ENCODE measurements at places on chromosomes 7 and 10.

DNA sequence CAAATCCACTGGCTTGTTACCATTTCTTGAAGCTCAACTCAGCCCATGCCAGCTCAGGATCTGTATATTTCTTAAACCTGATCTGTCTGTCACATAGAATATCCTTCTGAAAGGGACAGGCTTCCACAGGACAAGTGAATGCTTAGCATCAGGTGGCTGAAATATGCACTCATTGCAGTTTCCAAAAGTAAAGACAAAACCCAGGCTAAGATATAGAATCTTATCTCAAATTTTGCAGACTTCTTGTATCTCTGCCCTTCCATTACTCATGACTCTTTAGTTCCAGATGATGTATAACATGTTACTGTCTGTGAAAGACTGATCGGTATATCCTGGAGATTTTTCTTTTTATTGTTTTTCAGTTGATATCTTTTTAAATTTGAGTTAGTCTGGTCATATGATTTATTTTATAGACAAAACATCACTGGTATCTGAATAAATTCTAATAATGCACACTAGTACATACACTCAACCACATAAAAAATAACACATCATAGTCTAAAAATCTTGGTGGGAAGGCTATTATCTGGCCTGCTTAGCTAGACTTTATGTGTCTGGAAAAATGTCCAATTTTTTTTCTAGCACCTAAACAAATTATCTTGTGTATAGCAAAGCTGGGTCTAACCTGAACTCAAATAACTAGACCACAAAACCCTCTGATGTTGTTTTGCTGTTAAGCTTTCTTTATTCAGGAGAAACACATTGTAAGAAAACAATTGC, 182.6 kb downstream of the ADAM12 start:
- no peak for DNase-seq

GRCh38 chr10:71527135-71527534, 130.4 kb downstream of the CDH23 start:
- DNase-seq = no peak

DNA sequence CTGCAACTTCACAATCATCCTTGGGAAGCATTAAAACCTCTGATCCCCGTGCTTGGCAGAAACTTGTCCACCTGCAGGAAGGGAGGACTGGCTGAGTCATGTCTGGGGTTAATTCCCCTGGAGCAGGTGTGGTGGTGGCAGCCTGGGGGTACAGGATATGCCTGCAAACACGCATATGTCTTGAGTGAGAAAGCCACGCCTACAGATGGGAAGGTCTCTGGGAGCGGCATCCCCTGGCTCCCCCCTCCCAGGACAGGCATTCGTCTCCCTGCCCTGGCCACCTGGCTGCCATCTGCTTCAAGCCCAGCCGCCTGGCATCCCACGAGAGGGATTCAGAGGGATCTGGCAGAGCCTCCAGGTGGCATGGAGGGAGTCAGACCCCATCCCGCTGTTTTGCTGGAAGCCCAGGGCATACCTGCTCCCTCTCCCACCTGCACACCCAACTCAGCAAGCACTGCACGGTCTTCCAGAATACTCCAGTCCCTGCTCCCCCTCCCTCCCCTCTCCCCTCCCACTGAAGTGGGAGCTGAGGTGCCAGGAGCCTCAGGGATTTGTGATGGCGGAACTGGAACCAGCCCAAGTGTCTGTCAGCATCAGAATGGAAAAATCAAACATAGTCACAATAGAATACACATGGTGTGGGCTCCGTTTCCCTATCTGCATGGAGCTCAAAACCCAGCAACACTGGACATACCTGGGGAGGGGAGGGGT, 61.0 kb downstream of the CAMK2B start:
- DNase-seq = no peak

DNA sequence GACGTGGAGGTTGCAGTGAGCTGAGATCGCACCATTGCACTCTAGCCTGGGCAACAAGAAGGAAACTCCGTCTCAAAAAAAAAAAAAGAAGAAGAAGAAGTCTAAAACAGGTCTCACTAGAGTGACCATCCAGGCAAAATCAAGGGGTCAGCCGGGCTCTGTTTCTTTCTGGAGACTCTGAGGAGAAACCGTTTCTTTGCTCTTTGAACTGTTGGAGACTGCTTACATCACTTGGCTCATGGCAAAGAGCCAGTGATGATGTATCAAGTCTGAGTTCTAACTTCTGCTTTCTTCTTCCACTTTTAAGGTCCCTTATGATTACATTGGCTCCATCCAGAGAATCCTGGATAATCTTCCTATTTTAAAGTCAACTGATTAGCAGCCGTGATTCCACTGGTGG, 306.8 kb downstream of the WDR11 start:
- DNase-seq = no peak

DNA sequence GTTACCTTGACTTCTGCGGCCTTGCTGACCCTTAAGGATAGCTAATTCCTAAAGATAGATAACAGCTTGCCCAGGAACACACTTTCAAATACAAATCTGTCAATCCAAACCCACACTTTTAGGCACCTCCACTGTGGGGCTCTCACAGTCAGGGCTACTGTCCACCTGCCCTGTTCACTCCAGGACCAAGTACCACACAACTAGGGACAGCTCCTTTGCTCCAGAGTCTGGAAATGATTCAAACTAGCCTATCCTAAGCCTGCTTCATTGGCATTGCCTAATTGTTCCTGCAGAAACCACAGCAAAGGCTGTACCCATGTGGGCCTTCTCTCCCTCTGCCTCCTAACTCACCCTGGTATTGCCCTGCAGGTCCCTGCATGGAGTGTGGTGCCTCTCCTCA, 538.9 kb upstream of the IGFBP3 start:
- DNase-seq = no peak

GRCh38 chr10:97065128-97065527, 120.6 kb downstream of the SLIT1 start:
- DNase-seq = no peak

DNA sequence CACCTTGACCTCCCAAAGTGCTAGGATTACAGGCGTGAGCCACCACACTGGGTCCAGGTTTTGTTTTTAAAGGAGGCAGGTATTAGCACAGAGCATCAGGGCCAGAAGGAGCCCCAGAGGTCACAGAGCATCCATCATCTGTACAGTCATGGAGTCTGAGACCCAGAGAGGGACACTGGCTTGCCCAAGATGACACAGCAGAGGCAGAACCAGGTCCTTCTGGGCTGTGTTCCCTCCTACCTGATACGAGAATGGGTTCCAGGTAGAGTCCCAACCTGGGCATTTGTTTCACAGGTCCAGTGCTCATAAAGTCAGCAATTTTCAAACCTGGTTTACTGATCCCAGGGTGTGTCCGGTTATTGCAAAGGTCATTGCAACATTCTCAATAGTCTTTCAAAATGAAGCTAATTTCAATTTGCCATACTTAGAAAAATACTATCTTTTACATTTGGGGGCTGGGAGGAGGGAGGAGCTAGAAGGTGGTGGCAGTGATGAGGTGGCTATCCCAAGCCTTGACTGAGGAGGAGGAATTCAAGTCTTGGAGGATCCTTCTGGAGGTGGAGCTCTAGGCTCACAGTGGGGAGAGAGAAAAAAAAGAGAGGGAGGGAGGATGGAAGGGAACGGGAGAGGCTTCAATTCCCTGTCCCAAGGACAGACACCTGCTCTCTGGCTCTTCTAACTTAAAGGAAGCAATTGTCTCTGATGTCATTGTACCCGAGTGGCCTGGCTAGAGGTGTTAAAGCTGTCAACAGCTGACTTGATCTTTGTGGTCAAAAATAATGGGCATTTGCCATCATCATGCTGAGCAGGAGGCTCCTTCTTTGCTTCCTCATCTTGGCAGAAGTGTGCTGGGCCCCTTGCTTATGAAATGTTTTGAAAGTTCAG, 8.1 kb downstream of the MXI1 start:
- no peak for DNase-seq

DNA sequence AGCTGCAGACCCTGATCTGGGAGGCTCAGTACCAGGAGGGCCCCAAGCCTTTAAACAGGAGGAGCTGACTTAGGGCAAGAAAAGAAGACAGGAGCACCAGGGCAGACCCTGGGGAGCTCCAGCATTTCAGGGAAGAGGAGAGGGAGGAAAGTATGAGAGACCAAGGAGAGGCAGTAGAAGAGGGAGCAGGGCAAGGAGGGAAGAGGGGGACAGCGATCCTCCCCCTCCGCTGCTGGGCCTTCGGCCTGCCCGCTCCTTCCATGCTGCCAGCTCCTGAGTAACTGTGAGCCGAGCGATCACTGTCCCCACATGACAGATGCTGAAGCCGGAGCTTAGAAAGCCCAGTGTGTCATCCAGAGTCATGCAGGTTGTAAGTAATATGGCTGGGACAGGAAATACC, 65.9 kb downstream of the ALOX5 start:
- no peak for DNase-seq

DNA sequence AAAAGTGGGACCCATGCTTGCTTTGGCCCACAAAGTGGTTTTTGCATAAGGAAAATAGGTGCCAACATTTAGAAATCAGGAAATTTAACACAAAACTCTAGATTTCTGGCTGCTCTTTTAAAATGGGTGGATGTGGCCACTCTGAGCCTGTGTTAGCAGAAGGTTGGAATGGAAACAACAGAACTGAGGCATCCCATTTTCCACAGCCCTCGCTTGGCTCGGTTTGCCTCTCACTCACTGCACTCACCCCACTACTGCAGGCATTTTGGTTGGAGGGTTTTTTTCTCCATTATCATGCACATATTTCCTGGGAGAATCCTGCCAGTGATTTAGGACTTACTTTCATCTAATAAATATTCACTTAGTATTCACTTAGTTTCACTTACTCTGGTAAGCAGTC, 178.9 kb downstream of the BICC1 start:
- DNase-seq = no peak

GRCh38 chr10:132705173-132705572, 80.8 kb downstream of the NKX6-2 start:
- no peak for DNase-seq

DNA sequence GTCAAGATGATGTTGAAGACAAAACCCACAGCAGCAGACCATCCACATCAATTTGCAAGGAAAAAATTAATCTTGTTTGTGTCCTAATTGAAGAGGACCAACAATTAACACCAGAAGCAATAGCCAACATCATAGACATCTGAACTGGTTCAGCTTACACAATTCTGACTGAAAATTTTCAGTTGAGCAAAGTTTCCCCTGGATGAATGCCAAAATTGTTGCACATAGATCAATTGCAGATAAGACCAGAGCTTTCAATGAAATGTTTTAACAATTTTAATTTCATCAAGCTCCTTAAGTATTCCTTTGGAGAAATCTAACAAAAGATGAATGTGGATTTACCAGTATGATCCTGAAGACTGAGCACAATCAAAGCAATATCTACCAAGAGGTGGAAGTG, 168.6 kb downstream of the CTNNA3 start:
- DNase-seq = no peak

DNA sequence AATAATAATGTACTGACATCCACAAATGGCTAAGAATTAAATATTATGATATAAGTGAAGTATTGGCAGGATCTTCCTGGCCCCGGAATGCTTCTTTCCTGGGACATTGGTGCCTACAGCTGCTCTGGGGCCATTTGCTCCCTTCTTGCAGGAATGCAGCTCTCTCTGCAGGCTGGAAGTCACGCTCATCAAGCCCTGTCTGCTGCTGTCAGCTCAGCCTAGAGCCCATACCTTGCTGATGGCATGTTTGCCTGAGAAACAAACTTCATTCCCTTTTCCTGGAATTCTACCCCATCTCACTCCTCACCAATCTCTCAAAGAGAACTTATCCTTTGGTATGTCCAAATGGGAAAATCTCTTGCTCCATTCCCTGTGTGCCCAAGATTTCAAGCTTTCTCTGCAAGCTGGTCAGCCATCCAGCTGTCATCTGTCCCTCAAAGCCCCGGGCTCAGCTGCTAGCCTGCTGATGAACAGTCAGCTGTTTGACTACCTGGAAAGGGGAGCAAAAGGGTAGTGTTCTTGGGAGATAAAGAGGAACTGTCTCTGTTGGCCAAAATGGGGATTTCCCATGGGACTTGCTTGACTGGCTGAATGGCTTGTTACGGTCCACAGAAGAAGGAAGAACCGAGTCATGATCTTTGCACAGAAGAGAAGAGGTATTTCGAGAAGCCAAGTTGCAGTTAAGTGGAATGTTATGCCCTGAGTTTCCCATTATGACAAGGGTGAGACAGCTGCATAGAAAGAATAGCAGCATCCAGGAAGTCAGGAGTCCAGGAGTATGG, 12.0 kb upstream of the RASSF4 start:
- DNase-seq = no peak

DNA sequence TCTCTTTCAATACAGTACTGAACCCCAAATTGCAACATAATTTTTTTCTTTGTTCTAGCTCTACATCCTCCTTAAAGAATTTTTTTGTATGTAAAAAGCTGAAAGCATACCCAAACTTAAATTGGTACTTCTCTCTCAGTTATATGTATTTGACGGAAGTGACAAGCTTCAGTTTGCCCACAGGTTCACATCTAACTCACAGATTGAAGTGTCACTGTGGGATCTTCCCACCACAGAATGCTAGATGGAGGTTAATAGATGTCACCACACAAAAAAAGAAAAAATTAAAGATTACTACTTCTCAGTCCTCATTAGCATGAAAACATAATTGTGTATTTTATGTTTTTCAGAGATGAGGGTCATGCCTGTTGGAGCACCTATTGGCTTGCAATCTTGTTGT, 150.9 kb upstream of the GHITM start:
- no peak for DNase-seq

DNA sequence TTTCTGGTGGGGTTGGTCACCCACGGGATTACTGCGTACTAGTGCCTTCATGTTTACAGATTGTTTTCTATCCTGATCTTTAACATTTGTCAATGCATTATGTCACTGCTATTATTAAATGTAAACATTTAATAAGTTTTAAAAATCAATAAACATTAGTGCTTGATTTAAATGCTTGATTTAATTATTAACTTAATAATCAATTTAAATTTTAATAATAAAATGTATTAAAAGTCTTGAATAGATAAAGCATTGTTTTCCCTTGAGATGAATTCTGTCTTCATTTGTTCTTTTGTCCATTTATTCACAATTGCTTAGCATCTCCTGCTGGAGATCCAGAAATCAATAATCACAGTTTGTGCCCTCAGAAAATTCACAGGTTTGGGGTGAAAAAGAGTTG, 201.8 kb upstream of the HDAC9 start:
- DNase-seq = no peak

DNA sequence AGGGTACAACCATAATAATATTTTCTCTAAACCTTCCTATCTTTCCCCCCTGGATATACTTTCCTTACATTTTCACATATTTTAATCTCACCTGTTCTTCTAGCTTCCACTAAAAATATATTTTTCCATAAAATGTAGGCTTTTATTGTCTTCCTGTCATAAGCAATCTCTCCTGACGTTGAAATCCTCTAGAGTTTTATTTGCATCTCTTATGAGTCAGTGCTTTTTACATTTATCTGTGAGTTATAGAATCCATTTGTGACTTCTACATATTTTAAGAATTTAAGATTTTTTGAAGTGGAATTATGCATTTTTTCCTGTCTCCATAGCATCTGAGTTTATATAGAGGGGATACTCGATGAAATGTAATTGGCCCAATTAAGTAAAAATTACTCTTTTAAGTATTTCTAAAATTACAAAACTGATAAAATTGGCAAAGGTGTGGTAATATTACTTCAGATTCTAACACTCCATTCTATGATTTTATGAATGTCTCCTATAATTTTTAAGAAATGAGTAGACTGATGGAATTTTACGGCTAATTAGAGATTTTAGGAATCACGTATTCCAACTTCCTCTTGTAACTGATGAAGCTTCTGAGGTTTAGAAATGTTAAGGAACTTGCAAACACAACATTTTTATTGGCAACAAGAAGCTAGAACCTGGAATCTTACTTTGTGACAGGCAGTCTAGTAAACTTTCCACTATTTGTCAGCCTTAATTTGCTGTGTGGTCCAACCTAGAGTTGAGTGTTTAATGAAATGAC, 422.9 kb upstream of the SEMA3A start:
- no peak for DNase-seq

Data from stimulated activated CD8-positive, alpha-beta memory T cell treated with anti-CD3 and anti-CD28 coated beads, Interleukin-7, amount 100 ng/mL, for 4 hours (primary cell).